Ovary (tissue), 10 donors: ENCODE measurements at places on chromosomes 5 and 9.

- no peak for DNase-seq
Observed at GRCh38 chr9:27801545-27801944, 228.3 kb upstream of the C9orf72 start.

DNA sequence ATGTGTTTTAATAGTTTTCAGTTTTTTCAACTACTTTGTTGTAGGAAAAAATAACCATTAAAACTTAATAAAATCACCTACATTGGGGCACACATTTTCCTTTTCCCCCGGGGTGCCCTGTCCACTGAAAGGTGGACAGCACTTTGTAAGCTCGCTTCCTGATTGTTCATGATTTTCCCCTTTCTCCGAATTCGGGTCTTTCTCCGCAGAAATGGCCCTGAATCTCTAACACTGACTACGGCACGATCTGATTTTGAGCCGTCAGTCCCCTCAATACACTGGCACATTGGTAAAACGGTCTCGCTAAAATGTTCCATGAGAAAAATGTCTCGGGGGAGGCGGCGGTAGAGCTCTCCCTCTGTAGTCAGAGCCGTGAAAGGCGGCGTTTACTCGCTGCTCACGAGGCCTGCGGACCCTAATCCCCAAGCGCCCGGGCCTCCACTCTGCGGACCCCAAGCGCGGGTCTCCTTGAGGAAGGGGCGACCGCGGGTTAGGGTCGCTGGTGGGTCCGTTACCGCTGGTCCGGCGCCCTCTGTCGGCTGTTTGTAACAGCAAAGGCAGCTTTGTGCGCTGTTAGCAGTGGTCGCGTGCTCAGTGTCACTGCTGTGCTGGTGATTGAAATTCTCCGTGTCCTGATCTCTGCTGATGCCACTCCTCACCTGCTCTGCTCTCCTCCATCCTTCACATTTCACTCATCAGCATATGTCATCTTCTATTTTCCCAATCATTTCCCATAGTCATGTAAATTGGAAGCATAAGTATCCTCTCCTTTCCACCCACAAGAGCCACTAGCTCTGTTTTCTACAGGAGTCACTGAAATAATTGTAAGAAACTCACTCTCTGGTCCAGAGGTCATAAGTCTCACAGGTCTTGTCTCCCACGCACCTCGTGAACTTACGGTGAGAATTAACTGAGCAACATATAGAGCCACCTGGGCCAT lies 10.8 kb upstream of the IFNA2 start:
- peak; percentile 58 for DNase-seq

- DNase-seq, result no peak
Observed at GRCh38 chr9:75200892-75201470, 112.7 kb downstream of the OSTF1 start.

DNA sequence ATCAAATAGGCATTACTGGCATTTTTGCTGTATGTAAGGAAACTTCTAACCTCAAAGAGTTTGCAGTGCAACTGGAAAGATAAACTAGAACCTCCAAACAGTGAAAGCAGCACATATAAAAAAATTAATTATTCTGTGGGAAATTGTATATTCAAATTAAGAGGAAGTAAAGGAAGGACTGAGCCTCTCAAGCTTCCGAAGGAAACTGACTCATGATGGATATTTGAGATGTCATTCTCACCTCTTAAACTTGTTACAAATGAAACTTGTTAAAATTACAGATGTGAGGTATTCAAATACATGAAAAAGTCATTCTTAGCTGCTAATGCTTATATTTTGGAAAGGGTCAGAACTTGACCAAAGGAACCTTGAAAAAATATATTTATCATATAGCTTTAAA lies 538.7 kb downstream of the PDE4D start:
- no peak for DNase-seq

DNA sequence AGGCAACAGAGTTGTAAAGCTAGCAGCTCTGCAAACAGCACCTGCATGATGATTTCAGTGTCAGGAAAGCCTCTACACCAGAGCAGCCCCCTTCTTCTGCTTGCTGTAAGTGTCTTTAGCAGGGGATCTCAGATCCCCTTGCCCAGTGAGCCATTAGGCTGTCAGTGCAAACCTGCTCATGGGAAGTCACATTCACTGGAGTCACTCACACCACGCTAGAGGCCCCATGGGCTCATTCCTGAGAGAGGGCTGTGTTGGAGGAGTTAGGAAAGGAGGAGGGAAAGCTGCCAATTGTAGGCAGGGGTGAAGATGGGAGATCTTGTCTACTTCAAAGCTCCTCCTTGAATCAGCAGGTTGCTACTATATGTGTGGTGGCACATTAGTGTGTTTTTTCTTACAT lies 275.2 kb downstream of the SMARCA2 start:
- no peak for DNase-seq

- no peak for DNase-seq
Observed at GRCh38 chr5:35963381-35963843, 25.0 kb upstream of the CAPSL start.

GRCh38 chr9:90770182-90770738 lies 31.4 kb upstream of the SYK start:
- no peak for DNase-seq

GRCh38 chr9:673966-674526 lies 167.5 kb upstream of the DMRT1 start:
- DNase-seq, result no peak

- DNase-seq, result no peak
Observed at GRCh38 chr5:173625673-173626504, 9.4 kb upstream of the BOD1 start.

DNA sequence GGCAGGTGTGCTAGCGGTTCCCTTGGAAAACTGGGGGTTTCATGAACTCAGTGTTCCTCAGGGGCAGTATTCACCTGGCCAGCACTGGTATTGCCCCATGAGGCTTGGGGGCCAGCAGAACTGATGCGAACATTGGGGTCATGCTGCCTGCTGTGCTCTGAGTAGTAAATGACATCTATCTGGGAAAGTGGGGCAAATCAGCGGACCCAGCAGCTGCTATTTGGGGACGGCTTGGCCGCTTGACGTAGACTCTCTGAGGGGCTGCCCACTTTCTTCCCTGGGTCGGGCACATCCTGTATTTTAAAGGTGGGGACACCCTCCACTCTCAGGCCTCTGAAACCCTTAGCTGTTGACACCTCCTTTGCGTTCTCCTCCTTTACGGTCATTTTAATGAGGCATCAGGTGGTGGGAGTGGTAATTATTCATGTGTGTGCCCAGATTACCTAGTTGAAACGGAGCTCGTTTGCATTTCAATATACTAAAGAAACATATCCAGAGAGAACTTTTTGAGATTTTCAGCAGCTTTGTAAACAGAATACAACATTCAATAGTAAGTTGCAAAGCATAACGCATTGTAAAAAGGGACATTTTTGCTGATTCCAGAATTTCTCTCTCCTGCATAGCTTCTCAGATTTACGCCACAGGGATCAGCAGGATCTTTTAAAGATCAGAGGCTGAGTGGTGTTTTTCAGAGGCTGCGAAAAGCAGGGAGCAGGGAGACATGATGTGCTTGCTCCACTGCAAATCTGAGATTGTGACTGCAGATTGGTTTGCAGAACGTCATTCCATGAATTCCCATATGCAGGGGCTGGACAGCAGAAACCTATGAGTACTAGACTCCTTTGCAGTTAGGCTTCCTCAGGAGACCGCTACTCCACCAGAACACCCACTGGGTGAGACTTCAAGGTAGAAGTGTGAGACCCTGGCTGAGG lies 56.8 kb upstream of the ZFR start:
- no peak for DNase-seq
